LoVo (cell line): ENCODE measurements at places on chromosomes 6 and 20.

DNA sequence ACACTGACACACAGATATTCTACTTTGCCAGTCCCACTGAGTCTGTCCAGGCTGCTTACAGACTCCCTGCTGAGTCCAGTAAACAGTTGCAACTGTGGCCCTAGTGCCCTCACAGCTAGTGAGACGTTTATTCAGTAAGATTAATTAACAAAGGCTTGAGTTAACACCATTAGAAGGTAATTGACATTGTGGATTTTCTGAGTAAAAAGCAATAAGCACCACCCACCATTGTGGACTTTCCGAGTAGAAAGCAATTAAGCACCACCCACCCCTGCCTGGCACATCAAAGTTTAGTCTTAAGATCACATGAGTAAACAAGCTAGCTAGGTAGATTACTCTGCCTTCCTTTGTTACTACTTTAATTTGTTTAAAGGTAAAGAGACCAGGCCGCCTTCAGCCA, 408.6 kb upstream of the IMPG1 start:
- no peak for DNase-seq

DNA sequence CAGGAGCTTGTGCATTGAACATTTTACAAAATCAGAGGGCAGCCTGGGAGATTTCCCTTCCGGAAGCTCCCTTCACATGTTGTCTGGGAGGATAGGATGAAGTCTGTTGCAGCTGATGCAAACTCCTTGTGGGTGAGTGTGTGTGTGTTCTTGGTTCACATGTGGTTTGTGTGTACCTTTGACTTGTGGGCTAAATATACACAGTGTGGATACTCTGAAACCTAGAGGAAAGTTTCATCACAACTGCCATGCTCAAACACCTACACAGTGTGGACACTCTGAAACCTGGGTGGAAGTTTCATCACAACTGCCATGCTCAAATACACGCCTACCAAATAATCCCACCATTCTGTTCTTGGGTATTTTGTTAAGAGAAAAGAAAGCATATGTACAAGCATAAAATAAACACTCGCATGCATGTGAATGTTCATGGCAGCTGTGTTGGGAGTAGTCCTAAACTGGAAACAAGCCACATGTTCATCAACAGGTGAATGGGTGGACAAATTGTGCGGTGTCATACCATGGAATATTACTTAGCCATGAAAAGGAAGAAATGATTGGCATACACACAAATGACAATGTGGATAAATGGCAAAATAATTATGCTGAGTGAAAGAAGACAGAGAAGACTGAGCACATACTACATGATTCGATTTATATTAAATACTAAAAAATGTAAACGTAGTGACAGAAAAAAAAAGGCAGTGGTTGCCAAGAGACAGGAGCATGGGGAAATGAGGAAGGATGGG, 1.8 kb downstream of the SCP2D1 start:
- no peak for DNase-seq

DNA sequence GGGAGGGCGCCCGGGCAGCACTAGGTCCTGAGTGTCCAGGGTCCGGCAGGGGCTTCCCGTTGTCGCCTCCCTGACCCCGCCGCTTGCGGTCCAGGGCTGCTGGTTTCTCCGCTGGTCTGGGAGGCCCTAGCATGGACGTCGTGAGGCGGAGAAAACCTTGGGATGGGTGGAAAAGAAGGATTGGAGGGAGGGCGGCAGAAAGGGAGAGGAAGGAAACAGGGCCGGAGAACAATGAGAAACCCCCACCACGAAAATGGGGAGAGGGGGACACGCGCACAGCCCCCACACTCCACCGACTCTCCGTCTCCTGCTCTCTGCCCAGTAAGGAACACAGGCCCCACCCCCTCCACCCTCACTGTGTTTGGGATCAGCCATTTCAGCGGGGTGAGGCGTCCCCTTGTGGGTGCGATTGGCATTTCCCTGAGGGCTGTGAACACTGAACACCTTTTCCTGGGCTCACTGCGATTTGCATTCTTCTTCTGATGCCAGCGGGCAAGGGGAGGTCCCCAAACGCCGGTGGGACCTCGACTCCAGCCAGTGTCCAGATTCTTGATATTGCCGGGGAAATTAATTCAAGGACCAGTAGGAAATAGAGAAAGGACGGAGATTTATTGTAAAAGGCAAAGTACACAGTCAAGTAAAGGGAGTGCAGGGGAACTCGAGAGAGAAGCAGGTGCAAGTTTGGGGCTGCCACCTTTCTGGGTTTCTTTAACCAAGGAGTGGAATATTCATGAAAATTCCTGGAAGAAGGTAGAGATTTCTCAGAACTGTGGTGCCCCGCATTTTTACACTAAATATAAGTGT, 3.3 kb upstream of the RAET1G start:
- peak; percentile 80 for DNase-seq

DNA sequence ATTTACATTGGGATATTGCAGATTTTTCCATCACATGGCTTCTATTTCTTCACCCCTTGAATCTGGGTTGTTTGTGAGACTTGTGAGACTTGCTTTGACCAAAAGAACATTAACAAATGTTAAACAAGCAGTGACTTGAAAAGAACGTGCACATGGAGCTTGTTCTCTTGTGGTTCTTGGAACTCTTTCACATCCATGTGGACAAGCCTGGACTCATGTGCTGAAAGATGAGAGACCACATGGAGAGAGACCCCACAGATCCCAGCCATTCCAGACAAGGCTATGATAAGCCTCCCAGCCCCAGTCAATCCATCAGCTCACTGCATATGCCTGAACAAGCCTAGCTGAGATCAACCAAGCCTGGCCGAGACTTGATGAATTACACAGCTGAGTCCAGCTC, 1365.7 kb upstream of the GJE1 start:
- DNase-seq, result no peak

DNA sequence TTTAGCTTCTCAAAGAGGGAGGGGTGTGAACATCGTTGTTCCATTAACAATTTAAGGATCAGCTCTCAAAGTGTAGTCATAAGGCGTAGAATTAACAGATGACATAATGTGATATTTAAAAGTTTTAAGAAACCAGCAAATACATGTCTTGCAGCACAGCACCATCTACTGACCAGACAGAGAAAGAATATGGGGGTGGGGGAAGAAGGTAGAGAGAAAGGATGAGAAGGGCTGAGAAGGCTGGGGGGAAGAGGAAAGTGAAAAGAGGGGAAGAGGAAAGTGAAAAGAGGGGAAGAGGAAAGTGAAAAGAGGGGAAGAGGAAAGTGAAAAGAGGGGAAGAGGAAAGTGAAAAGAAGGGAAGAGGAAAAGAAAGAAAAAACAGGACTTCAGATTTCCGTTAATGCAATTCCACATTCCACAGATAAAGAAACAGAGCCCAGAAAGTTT, 80.9 kb downstream of the HAO1 start:
- peak; percentile 23 for DNase-seq

- DNase-seq, result peak; percentile 63
Measured at GRCh38 chr6:153170511-153170910, 39.4 kb upstream of the RGS17 start.

GRCh38 chr6:10800810-10801209, 37.5 kb downstream of the MAK start:
- DNase-seq, result peak; percentile 32

- DNase-seq, result peak; percentile 5
Measured at GRCh38 chr20:19609642-19610223, 148.3 kb upstream of the RIN2 start.
